Motor neuron (in vitro differentiated cells): ENCODE measurements at places on chromosomes 7 and 10. TPM values are rescaled to one million over a fixed set of nuclear protein-coding genes. Genes with fewer than 3 reads are reported as not detected.

DNA sequence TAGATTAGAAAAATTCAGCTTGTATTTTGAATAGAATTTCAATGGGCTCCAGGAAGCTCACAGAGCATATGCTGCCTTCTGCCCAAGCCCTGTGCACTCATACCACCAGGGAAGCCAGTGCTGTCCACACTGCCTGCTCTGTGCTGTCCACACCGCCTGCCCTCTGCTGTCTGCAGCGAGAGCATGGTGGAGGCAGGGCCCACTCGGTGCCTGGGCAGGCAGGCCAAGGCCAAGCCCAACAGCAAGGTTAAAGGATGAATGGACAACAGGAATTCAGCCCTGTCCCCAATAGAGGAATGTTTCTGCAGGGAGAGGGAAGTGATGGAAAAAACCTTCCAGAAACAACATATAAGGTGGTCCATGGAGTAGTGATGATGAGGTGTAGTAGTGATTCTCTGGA lies 146.8 kb downstream of the GFRA1 start:
- peak; percentile 27 for ATAC-seq

DNA sequence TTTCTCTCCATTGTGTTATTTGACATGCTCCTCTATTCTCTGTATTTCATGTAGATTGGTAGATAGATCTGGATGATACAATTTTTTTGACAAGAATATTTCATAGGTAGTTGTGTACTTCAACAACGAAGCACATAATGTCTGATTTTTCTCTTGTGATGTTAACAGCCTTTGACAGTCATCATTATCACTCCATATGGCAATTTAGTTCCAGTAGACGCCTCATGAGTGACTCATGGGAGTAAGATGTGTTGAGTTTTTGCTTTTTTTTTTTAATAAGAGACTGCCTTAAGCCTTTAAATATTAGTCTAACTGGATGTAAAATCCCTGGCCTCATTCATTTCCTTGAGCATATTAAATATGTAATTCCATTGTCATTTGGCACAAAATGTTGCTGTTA lies 123.5 kb upstream of the ZNF32 start:
- no peak for ATAC-seq

DNA sequence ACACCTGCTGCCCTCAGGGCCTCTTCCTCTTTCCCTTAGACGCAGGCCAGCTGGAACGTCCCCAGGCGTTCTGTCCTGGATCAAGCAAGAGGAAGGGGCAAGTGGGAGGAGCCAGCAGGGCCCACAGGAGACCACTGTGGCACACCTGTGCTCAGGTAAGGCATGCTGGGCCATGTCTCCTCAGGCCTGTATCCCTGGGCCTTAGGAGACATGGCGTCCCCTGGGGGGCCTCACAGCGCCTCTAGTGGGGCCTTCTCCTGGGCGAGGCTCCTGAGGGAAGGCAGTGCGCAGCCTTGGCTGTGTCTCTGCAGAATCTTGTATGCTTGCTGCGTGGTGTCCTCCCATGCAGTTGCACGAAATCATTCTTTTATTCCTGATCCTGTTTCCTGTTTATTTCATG lies 31.3 kb downstream of the ZNF783 start:
- no peak for ATAC-seq

GRCh38 chr10:120375666-120376065 lies 81.4 kb upstream of the PLPP4 start:
- ATAC-seq: no peak

Gene COL28A1
- total RNA-seq: 3.1 and 5.9 TPM in 2 replicates

GRCh38 chr10:28785018-28785417 lies 107.7 kb downstream of the BAMBI start:
- no peak for ATAC-seq

Gene MACC1
- total RNA-seq: 0.05 and 0.19 TPM in 2 replicates

DNA sequence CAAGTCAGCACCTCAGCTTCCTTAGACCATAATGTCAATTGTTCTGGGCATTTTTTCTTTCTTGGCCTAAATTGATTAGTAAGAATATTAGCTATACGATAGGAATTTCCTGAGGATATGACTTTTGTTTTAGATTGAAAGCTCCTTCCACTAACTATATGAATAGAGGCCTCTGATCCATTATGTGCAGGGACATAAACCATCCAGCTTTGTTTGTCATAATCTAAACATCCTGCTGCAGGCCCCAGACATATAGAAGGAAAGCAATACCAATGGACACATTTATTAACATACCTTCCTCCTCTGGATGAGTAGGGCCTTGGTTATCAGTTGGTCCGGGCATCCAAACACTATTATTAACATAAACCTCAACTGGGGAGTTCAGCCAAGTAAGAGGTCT lies 4.3 kb upstream of the GIMAP4 start:
- ATAC-seq: no peak

Gene RBP3
- total RNA-seq: under 0.01 and 0.19 TPM in 2 replicates

Gene TMEM270
- not detected in 2 replicates for total RNA-seq

DNA sequence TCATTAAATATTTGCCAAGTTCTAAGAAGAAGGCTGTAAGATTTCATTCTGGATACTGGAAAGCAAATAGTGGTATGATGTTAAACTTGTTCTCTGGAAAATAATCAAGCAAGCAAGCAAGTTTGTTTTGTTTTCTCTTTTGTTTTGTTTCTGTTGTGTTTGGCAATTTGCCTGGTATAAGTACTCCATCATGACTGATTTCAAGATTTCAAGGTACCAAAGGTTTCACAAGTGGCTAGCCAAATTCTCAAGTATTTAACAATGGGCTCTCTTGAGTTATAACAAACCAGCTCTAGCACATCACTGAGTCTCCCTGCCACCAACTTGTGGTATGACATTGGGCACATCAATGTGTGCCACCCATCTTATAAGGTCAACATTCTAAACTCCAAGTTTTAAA lies 151.7 kb upstream of the IGFBP3 start:
- no peak for ATAC-seq

DNA sequence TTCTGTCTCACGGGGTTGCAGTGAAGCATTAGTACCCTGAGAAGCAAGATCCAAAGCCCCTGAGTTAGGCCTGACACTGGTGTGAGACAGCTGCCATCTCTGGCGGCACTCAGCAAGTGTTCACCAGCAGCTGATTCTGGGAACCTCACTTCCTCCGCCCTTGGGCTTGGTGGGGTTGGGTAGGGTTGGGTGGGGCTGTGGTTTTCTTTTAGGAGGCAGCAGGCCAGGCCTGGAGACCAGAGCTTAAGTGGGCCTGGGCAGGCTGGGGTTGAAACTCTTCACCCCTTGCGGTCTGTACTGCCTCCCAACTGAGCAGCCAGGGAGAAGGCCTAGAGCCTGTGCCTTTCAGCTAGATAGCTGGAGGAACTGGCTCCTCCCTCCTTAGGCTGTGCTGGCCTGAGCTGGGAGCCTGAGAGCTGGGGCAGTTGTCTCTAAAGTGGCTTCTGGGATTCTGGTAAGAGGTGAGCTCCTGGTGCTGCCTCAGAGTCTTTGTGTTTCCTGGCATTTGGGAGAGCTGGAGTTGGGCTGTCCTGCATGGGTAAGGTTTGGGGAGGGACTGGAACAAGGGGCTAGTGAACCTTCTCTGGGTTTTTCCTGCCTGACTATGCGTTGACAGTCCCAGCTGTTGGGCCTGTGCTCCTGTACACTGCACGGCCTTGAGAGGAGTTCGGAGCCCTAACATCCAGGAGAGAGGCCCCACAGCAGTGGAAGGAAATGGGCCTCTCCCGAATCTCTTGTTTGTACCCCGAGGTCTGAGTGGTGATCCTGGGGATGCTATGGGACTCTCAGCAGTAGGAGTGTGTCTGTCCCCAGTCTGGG lies 5.1 kb downstream of the TSPAN14 start:
- ATAC-seq: no peak

Gene NUTM2A
- total RNA-seq: 3.1 and 3.8 TPM in 2 replicates

- ATAC-seq: peak; percentile 96
Observed at GRCh38 chr7:102279537-102280400, 6.9 kb upstream of the SH2B2 start.

Gene HABP2
- total RNA-seq: 0.66 TPM in 1 of 2 replicates, not detected in the other

GRCh38 chr10:44939691-44940401 lies 19.8 kb upstream of the RASSF4 start:
- no peak for ATAC-seq

DNA sequence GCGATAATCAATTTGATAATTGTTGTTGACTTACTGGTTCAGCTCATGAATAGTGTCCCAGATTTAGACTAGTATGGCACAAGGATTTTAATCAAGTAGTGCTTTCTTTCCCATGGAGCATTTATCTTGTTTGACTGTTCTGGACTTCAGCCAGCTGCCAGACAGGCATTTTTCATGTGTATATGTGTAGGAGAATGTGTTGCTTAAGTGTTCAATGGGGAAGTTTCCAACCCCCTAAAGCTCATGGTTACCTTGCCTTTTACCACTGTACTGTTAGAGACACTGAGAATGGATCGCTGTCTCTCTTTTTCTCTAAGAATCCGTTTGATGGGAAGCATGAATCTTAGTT lies 103.9 kb downstream of the LRRC4 start:
- peak; percentile 75 for ATAC-seq

GRCh38 chr7:99623091-99623693 lies 6.4 kb downstream of the ZSCAN25 start:
- no peak for ATAC-seq

DNA sequence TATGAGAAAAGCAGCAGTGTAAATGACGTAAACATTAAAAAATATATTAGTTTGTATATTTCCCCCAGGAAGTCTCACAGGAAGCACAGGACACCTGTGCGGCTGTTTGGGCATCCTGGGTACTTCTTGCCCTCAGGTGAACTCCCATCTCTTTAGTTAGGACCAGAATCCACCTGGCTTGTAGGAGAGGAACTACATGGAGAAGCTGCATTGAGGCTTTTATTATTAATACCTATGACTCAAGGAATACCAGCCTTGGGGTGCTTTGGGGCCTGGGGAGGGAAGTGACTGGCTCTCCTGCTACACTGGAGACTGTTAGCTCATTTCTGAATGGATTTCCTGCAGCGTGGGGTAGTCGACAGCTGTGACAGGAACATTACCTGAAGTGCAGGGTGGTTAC lies 40.0 kb upstream of the GSDME start:
- no peak for ATAC-seq

GRCh38 chr7:5139998-5140397 lies 50.0 kb upstream of the WIPI2 start:
- ATAC-seq: no peak

DNA sequence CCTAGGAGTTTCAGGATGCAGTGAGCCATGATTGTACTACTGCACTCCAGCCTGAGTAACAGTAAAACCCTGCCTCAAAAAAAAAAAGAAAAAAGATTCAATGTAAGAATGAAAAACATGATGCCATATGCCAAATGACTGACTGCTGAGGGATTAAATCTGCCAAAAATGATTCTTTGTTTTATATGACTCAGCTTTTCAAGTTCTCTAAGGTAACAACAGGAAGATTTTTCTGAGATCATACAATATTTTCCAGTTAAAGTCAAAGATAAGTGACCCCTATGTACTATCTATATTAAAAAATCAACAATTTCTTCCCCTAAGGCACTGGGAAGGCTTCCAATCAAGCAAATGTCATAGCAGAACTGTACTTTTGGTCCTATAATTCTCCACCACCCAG lies 271.2 kb upstream of the IMMP2L start:
- no peak for ATAC-seq

GRCh38 chr10:1185911-1186682 lies 129.9 kb downstream of the WDR37 start:
- ATAC-seq: no peak
